Activated naive CD8-positive, alpha-beta T cell treated with anti-CD3 and anti-CD28 coated beads, Interleukin-2, amount 10 ng/mL, durations not matched to agents 7 days and 5 days (primary cell): ENCODE measurements at places on chromosomes 2 and 18. TPM values are rescaled to one million over a fixed set of nuclear protein-coding genes. Genes with fewer than 3 reads are reported as not detected.

GRCh38 chr18:39871961-39872360 is 2083.1 kb upstream of the PIK3C3 start:
- no peaks in the 10 kb centered on the region for H3K36me3 ChIP-seq
- no peak overlapping the region for H3K4me3 ChIP-seq
- no peaks in the 10 kb centered on the region for H3K27me3 ChIP-seq

GRCh38 chr18:36757081-36757480 is 71.7 kb downstream of the TPGS2 start:
- no peak overlapping the region for H3K4me3 ChIP-seq
- H3K27me3 ChIP-seq: peaks cover 2% of the 10 kb centered on the region
- H3K36me3 ChIP-seq: no peaks in the 10 kb centered on the region
- H3K4me1 ChIP-seq: no peaks in the 10 kb centered on the region

DNA sequence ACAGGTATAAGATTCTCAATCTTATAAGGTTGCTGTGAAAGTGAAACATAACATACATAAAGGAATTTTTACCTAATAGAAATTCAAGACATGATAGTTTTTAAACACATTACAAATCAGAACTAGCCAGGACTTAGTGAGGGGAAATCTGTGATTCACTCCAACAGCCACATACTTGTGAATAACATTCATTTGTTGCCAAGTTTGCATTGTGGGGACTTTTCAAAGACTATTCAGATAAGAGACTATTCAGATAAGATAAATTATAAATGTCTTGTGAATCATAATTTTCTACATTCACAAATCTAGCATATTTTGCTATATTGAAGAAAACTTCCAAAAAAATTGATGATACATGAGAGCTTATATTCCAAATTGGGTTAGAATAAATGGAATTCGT is 345.3 kb upstream of the CDH20 start:
- H3K27ac ChIP-seq: no peak overlapping the region
- no peak overlapping the region for H3K4me3 ChIP-seq
- no peak for DNase-seq
- no peaks in the 10 kb centered on the region for H3K4me1 ChIP-seq
- no peaks in the 10 kb centered on the region for H3K36me3 ChIP-seq

- peaks cover 59% of the 10 kb centered on the region for H3K4me1 ChIP-seq
- H3K4me3 ChIP-seq: peak overlapping the region; percentile 97
- DNase-seq: no peak
- H3K27ac ChIP-seq: peak overlapping the region; percentile 99
These were observed 6.4 kb downstream of the ARL4C start for GRCh38 chr2:234490271-234491091.

DNA sequence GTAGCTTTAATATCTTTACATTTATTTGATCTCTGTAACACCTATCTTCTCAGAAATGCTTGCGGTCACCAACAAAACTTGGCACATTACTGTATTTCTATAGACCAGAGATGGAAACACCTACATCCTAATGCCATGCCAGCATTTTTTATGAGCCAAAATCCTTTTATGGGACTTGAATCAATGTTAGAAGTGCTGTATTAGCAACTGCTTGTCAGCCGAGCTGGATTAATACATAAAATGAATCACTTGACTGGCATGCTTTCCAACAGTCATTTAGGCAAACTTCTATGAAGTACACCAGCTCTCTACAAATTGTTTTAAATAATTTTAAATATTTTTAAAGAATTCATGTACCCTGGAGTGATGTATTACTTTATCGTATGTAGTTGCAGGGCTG is 272.9 kb upstream of the NRP2 start:
- H3K4me1 ChIP-seq: no peaks in the 10 kb centered on the region
- H3K27me3 ChIP-seq: no peaks in the 10 kb centered on the region
- H3K4me3 ChIP-seq: no peak overlapping the region
- H3K27ac ChIP-seq: no peak overlapping the region
- no peak for DNase-seq

DNA sequence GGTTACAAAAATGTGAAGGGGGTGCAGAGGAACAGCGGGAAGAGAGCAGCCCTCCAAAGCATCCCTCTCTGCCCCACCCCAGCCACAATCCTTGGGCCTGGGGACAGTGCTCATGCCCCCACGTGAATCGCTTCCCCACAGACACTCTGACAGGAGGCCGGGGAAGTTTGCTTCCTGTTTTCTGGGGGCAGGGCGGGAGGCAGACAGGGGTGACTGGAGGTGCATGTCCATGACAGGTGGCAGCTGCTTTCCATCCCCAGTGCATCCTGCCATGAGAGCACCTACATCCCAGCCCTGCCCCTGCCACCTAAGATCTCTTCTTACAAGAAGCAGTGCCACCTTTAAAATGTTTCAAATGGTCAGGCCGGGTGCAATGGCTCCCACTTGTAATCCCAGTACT is 47.2 kb upstream of the UBE2F start:
- no peak overlapping the region for H3K4me3 ChIP-seq
- H3K4me1 ChIP-seq: peaks cover 7% of the 10 kb centered on the region
- no peaks in the 10 kb centered on the region for H3K36me3 ChIP-seq
- DNase-seq: no peak
- H3K27me3 ChIP-seq: peaks cover 3% of the 10 kb centered on the region

GRCh38 chr2:113895301-113895700 is 5.4 kb downstream of the ACTR3 start:
- peak overlapping the region; percentile 89 for H3K4me3 ChIP-seq
- H3K27ac ChIP-seq: no peak overlapping the region
- H3K36me3 ChIP-seq: peaks cover 45% of the 10 kb centered on the region

GRCh38 chr2:72150861-72151356 is 3.2 kb upstream of the CYP26B1 start:
- no peak for DNase-seq
- H3K4me1 ChIP-seq: peaks cover 25% of the 10 kb centered on the region

DNA sequence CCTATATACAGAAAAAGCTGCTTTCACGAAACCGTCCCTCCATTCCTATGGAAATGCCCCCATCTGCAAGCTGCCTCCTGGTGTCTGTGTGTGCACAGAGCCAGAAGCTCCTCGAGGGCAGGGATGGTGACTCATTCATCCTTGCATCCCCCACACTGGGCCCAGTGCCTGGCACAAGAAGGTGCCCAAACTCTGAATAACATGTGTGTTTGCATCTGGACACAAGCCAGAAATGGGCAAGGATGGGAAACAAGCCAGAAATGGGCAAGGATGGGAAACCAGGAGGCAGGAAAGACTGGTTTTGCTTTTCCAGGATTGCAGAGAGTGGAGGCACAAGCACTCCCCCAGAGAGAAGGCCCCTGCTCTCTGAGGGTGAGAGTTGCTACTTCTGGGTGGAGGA is 313.9 kb downstream of the CELF4 start:
- DNase-seq: no peak
- H3K27me3 ChIP-seq: peaks cover 41% of the 10 kb centered on the region
- H3K4me1 ChIP-seq: no peaks in the 10 kb centered on the region
- H3K27ac ChIP-seq: no peak overlapping the region

- H3K27ac ChIP-seq: no peak overlapping the region
- peaks cover 15% of the 10 kb centered on the region for H3K4me1 ChIP-seq
- peaks cover 5% of the 10 kb centered on the region for H3K27me3 ChIP-seq
- no peak overlapping the region for H3K4me3 ChIP-seq
- H3K36me3 ChIP-seq: peaks cover 2% of the 10 kb centered on the region
These were observed 40.2 kb upstream of the SLC35F5 start for GRCh38 chr2:113796592-113797175.

- DNase-seq: no peak
- H3K4me3 ChIP-seq: no peak overlapping the region
- H3K4me1 ChIP-seq: peaks cover 10% of the 10 kb centered on the region
- H3K27me3 ChIP-seq: no peaks in the 10 kb centered on the region
These were observed 114.5 kb downstream of the USP34 start for GRCh38 chr2:61356261-61356957.

- H3K36me3 ChIP-seq: no peaks in the 10 kb centered on the region
- no peak for DNase-seq
- H3K4me1 ChIP-seq: no peaks in the 10 kb centered on the region
- peaks cover 3% of the 10 kb centered on the region for H3K27me3 ChIP-seq
These were observed 271.8 kb downstream of the MBD2 start for GRCh38 chr18:53952700-53953099.

Gene ANKRD30BL
- total RNA-seq: 0.20 TPM

Gene LONRF2
- 0.09 TPM for total RNA-seq

Gene EFHD1
- total RNA-seq: 8.8 TPM
